ENCODE measurements at places on chromosomes 1 and 21.

GRCh38 chr1:222975472-222976122 is 160.8 kb downstream of the DISP1 start:
- peak; percentile 9 for DNase-seq

DNA sequence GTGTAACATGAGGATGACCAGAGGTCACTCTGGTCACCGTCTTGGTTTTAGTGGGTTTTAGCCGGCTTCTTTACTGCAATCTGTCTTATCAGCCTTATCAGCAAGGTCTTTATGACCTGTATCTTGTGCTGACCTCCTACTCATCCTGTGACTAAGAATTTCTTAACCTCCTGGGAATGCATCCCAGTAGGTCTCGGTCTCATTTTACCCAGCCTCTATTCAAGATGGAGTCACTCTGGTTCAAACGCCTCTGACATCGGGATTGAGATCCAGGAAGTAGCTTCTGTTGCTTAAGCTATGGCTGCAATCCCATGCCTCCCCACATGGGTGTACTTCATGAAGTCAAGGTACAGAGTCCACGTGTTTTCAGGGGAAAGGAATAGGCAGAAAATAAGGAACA is 19.9 kb downstream of the FMN2 start:
- no peak for DNase-seq

GRCh38 chr1:223243441-223244050 is 100.5 kb upstream of the TLR5 start:
- DNase-seq: no peak

DNA sequence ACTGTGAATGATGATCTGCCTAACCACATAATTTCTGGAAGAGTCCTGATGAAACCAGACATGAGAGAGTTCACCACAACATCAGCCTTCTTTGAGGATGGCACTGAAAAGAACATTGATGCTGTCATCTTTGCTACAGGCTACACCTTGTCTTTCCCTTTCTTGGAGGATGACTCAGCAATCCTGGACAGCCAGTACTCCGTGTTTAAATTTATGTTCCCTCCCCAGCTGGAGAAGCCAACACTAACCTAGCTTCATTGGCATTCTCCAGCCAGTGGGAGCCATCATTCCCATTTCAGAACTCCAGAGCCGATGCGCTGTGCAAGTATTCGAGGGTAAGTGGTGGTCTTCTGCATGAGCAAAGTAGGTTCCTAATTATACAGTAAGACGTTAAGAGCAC is 164.1 kb upstream of the POGK start:
- no peak for DNase-seq

- no peak for DNase-seq
These were observed 99.0 kb upstream of the GJB5 start for GRCh38 chr1:34655875-34656240.

GRCh38 chr1:247357781-247358211 is 26.1 kb upstream of the ZNF496 start:
- DNase-seq: no peak
